Esophagus squamous epithelium (tissue), 5 donors: ENCODE measurements at places on chromosomes 2 and 18.

DNA sequence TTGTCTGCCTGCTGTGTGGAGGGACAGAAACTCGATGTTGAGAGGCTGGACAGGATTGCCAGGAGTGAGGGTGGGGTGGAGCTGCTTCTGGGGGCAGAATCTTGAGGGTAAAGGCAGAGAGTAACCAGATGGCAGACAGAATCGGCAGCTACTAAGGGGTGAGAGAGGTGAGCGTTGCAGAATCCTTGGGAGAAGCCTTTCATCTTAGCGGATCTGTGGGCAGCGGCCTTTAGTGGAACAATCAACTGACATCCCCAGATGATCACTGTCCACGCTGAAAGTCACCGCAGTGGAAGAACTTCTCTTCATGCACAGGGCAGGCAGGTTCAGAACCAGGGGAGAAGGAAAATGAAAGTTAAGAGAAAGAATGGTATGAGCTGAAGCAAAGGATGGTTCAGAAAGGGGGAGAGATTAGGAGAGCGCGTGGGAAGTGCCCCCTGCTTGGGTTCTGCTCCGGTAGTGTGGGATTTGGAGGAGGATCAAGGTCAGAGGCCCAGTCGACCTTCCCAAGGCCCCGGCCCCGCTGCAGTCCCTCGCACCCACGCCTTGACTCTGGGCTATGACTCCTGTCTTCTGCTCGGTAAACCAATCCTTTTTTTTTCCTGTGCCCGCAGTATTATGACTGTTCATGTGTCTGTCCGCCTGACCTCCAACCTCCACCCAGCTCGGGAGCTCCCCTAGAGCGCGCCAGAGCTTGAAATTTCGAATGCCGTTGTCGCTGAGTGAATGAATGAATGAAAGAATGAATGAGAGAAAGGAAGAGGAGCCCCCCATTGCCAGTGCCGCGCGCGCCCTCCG, 584 bp downstream of the BOLA3 start:
- H3K36me3 ChIP-seq, result no peaks in the 10 kb centered on the region
- H3K4me3 ChIP-seq, result peak overlapping the region; percentile 66
- no peaks in the 10 kb centered on the region for H3K27me3 ChIP-seq

GRCh38 chr2:222319586-222320435, 21.0 kb upstream of the PAX3 start:
- no peak for DNase-seq
- peak overlapping the region; percentile 72 for H3K4me3 ChIP-seq
- peaks cover 19% of the 10 kb centered on the region for H3K4me1 ChIP-seq
- no peaks in the 10 kb centered on the region for H3K36me3 ChIP-seq

DNA sequence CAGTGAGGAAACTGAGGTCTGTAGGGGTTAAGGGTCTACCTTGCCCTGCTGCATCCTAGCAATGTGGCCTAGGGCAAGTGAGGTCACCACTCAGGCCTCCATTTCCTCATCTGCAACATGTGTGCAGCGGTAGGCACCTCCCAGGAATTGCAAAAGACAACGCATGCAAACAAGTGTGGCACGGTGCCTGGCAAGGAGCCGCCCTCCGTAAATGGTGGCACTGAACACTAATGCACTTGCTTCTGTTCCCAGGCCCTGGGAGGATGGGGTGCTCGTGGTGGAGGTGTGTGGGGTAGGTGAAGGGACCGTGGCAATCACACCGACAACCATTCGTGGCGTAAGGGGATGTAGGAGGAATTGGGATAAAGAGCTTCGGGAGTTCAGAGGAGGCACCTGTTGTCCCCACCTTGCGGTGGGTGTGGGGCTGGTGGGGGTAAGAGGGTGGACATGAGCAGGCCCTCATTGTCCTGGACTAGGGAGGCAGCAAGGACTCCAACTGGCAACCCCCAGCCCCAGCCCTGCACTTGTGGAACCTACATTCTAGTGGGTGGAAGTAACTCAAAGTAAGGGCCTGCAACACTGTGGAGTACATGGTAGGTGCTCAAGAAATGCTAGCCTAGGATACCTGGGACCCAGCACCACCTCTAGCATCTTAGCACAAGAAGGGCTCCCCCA, 26.0 kb downstream of the ATOH8 start:
- H3K36me3 ChIP-seq, result no peaks in the 10 kb centered on the region
- no peak overlapping the region for H3K27ac ChIP-seq
- H3K4me3 ChIP-seq, result no peak overlapping the region
- H3K4me1 ChIP-seq, result peaks cover 23% of the 10 kb centered on the region
- H3K27me3 ChIP-seq, result no peaks in the 10 kb centered on the region

DNA sequence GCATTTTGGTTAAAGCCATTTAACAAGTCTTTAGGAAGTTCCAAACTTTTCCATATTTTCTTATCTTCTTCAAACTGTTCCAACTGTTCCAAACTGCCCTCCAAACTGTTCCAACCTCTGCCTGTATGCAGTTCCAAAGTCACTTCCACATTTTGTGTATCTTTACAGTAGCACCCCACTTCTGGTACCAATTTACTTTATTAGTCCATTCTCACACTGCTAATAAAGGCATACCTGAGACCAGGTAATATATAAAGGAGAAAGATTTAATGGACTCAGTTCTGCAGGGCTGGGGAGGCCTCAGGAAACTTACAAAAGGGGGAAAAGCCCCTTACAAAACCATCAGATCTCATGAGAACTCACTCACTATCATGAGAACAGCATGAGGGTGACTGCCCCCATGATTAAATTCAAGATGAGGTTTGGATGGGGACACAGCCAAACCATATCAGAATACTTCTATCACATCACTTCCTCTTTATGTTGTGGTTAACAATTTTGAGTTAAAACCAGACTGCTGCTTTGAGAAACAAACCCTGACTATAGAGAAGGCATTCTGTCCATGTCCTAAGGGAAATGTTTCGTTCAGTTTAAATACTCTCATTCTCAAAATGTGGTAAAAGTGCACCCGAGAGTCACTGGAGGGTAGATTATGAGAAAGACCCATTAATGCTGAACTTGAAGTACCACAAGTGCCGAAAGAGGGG, 11.0 kb downstream of the IL18R1 start:
- no peaks in the 10 kb centered on the region for H3K4me1 ChIP-seq
- H3K27ac ChIP-seq, result peak overlapping the region; percentile 42
- no peak for DNase-seq
- H3K36me3 ChIP-seq, result no peaks in the 10 kb centered on the region
- no peaks in the 10 kb centered on the region for H3K27me3 ChIP-seq

DNA sequence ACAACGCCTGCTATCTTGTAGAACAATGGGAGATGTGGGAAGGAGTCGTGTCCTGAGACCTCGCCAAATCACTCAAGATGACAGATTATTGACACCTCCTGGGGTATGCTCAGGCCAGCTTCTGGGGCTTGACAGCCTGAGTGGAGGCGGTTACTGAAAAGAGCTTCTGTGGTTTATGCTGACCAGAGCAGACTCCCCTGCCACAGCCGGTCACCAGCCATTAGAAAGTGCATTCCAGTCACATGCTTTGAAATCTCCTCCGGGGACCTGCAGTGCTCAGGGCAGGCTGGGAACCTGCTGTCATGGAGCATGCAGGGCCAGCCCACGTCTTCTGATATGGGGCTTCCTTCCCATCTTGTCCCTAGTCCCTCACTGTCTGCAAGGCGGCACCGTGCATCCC, 215.9 kb downstream of the SEPTIN10 start:
- no peaks in the 10 kb centered on the region for H3K4me1 ChIP-seq
- no peak overlapping the region for H3K27ac ChIP-seq
- H3K36me3 ChIP-seq, result no peaks in the 10 kb centered on the region
- H3K4me3 ChIP-seq, result no peak overlapping the region

DNA sequence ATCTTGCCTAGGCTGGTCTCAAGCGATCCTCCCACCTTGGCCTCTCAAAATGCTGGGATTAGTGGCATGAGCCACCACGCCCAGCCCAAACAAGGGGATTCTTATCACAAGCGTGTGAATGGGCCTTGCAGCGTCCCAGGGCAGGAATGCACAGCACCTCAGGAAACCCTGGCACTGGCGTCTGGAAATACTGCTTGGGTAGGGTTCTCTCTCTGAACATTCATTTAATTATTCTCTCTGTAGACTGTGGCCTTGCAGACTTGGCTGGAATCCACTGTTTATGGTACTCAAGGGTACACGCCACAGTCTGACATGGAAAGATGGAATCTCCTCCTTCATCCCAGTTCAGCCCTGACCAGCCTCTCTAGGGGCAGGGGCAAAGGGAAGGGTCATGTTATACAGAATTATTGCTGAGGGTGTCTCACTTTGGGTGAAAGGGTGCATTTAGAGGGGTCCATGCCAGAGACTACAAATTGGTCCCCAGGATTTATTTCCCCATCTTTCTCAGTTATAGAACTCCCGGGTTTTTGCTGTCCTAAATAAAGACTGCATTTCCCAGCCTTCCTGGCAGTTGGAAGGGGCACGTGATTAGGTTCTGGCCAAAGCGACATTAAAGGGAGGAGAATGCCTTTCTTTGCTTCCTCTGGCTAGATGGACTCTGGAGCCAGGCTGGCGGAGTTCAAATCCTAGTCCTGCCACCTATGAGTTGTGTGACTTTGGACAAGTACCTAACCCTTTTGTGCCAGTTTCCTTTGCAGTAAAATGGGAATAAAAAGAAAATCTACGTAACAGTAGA, 147.2 kb upstream of the HAAO start:
- peaks cover 53% of the 10 kb centered on the region for H3K4me1 ChIP-seq
- H3K36me3 ChIP-seq, result no peaks in the 10 kb centered on the region
- H3K4me3 ChIP-seq, result no peak overlapping the region
- peak overlapping the region; percentile 23 for H3K27ac ChIP-seq

DNA sequence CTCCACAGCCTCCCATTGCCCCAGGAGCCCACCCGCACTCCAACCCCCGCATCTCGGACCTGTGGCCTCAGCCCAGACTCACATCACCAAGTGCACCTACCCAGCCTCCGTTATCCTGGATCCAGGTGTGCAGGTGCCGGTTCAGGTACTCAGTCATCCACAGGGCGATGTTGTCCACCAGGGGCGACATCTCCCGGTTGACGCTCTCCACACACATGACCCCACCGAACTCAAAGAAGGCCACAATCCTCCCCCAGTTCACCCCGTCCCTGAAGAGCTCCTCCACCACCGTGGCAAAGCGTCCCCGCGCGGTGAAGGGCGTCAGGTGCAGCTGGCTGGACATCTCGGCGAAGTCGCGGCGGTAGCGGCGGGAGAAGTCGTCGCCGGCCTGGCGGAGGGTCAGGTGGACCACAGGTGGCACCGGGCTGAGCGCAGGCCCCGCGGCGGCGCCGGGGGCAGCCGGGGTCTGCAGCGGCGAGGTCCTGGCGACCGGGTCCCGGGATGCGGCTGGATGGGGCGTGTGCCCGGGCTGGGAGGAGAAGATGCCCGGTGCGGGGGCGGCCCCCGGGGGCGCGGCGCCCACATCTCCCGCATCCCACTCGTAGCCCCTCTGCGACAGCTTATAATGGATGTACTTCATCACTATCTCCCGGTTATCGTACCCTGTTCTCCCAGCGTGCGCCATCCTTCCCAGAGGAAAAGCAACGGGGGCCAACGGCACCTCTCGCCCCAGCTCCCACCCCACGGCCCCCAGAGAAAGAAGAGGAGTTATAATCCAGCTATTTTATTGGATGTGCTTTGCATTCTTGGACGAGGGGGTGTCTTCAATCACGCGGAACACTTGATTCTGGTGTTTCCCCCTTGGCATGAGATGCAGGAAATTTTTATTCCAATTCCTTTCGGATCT, 1.3 kb downstream of the BCL2 start:
- H3K36me3 ChIP-seq, result no peaks in the 10 kb centered on the region
- H3K27me3 ChIP-seq, result no peaks in the 10 kb centered on the region
- H3K4me3 ChIP-seq, result peak overlapping the region; percentile 72

- no peak overlapping the region for H3K4me3 ChIP-seq
- no peak overlapping the region for H3K27ac ChIP-seq
- DNase-seq, result no peak
- no peaks in the 10 kb centered on the region for H3K36me3 ChIP-seq
- H3K4me1 ChIP-seq, result peaks cover 8% of the 10 kb centered on the region
Observed at GRCh38 chr2:96111823-96112500, 4.4 kb downstream of the ADRA2B start.

- DNase-seq, result no peak
- H3K27me3 ChIP-seq, result no peaks in the 10 kb centered on the region
- no peak overlapping the region for H3K4me3 ChIP-seq
- H3K27ac ChIP-seq, result no peak overlapping the region
- H3K36me3 ChIP-seq, result no peaks in the 10 kb centered on the region
- H3K4me1 ChIP-seq, result peaks cover 17% of the 10 kb centered on the region
Observed at GRCh38 chr2:213288913-213289700, 4.8 kb downstream of the SPAG16 start.

- no peak for DNase-seq
- peaks cover 8% of the 10 kb centered on the region for H3K4me1 ChIP-seq
- no peaks in the 10 kb centered on the region for H3K27me3 ChIP-seq
- H3K27ac ChIP-seq, result no peak overlapping the region
- no peak overlapping the region for H3K4me3 ChIP-seq
Observed at GRCh38 chr18:59788791-59789106, 91.5 kb upstream of the CCBE1 start.

DNA sequence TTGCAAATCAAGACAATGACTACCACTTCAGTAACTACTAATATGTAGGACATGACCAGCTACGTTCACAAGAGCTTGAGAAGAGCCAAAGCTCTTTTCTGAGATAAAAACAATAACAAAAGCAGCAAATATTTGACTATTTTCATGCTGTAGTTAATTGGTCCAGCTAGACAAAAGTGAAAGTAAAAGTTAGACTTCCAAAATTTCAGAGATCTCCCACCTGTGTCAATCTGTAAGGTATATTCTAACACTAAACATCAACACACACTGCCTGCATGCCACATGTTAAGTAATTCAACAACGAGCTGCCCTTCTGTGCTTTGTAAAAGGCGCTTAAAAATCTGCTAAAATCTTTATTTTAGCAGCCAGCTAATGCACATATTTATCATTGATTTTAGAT, 185.9 kb downstream of the SLC39A10 start:
- no peaks in the 10 kb centered on the region for H3K4me1 ChIP-seq
- DNase-seq, result no peak
- H3K27me3 ChIP-seq, result no peaks in the 10 kb centered on the region

DNA sequence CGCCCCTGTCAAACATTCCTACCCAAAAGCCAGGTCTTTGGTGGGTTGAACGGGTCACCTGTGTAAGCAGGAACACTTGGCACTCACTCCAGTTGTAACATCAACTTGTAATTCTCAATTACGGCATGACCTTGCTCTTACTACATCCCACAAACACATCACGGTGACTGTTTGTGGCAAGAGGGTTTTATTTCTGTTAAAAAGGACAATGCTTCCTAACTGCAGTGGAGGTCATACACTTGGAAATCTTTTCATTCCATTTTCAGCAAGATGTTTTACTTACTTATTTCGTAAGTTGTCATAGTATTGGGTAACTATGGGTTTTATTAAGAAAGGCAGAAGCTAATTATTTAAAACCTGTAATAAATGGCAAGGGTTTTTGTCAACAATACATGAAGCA, 126.1 kb downstream of the ZNF516 start:
- H3K4me3 ChIP-seq, result no peak overlapping the region
- H3K27ac ChIP-seq, result no peak overlapping the region
- no peak for DNase-seq
- H3K36me3 ChIP-seq, result no peaks in the 10 kb centered on the region

- DNase-seq, result no peak
- no peak overlapping the region for H3K27ac ChIP-seq
- H3K27me3 ChIP-seq, result no peaks in the 10 kb centered on the region
- no peaks in the 10 kb centered on the region for H3K36me3 ChIP-seq
Observed at GRCh38 chr2:7045601-7046590, 128.7 kb downstream of the RNF144A start.

- no peak overlapping the region for H3K27ac ChIP-seq
- no peaks in the 10 kb centered on the region for H3K27me3 ChIP-seq
- DNase-seq, result no peak
- no peaks in the 10 kb centered on the region for H3K4me1 ChIP-seq
Observed at GRCh38 chr2:197152451-197153228, 157.9 kb downstream of the ANKRD44 start.

- no peak overlapping the region for H3K27ac ChIP-seq
- no peaks in the 10 kb centered on the region for H3K4me1 ChIP-seq
- no peak overlapping the region for H3K4me3 ChIP-seq
- DNase-seq, result no peak
- no peaks in the 10 kb centered on the region for H3K27me3 ChIP-seq
Observed at GRCh38 chr2:56960581-56960980, 776.8 kb downstream of the CCDC85A start.
